EL (cell line): ENCODE measurements at places on chromosomes 12 and 14.

DNA sequence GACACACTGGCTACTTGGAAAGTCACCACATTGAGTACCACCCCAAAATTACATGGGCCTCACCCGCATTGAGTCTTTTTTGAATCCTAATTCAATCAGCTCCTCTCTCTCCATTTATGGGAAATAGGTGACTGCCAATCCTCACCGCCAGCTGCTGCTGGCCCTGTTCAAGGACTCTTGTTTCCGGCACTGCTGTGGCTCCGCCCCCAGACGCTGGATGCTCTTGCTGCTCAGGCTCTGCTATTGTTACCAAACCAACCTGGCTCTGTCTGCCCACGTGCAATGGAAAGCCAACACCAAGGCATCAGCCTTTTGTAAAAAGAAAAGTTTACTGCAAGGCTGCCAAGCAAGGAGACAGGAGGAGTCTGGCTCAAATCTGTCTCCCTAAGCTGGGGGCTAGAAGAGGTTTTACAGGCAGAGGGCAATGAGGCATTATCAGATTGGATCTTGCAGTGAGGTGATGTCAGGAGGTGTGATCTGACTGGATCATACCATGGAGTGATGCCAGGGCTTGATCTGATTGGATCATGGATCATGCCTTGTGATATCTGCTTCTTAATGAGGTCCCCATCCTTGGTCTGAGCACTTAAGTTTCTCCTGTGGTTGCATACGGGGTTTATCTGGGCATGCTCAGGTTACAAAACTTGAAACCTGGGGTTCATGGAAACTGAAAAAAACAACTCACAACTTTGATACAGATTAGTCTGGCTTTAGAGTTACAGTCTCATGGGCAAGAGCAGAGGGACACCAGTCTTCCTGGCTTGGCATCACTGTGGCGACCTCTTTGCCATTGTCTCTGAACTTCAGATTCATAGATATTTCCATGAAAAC is 117.1 kb upstream of the SLC35F4 start:
- DNase-seq, result no peak

DNA sequence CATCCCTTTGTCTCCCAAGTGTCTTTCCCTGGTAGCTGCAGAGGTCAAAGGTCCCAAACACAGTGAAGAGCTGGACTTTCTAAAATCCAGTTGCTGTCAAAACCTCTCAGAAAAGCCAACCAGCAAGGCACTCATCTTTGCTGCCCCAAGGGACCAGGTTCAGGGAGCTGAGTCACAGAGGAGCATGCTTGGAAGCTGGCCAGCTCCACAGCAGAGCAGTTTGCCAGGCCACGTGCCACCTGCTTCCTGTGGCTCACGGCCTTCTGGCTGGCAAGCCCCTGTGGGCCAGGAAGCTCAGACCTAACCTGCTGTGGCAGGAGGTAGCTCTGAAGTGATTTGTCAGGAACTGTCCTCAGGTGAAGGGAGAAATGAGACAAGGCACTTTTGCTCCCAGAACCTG is 3.6 kb downstream of the ISCU start:
- DNase-seq, result peak; percentile 85

- DNase-seq, result no peak
Measured at GRCh38 chr12:127414636-127415035, 852.3 kb upstream of the TMEM132C start.

GRCh38 chr12:31853520-31853919 is 105.7 kb upstream of the RESF1 start:
- DNase-seq, result no peak

DNA sequence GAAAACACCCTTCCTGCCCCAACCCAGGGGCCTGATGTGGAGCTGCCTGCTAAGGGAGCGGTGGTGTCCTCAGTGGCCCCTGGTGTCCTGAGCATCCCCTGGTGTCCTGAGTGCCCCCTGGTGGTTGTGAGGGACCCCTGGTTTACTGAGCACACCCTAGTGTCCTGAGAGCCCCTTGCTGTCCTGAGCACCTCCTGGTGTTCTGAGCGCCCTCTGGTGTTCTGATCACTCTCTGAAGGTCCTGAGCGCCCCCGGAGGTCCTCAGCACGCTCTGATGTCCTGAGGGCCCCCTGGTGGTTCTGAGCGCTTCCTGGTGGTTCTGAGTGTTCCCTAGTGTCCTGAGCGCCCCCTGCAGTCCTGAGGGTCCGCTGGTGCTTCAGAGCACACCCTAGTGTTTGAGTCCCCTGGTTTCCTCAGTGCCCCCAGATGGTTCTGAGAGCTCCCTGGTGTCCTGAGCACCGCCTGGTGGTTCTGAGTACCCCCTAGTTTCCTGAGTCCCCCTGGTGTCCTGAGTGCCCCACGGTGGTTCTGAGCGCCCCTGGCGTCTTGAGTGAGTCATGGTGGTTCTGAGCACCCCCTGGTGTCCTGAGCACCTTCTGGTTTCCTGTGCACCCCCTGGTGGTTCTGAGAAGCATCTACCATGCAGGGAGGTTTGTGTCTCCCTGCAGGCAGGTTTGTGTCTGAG is 1004.2 kb downstream of the TMEM121 start:
- no peak for DNase-seq

GRCh38 chr12:114916541-114916940 is 232.6 kb upstream of the TBX3 start:
- peak; percentile 72 for DNase-seq

- peak; percentile 44 for DNase-seq
Measured at GRCh38 chr12:99810718-99811593, 163.4 kb downstream of the GARIN6 start.

- no peak for DNase-seq
Measured at GRCh38 chr12:86950444-86950843, 694.3 kb upstream of the MGAT4C start.

DNA sequence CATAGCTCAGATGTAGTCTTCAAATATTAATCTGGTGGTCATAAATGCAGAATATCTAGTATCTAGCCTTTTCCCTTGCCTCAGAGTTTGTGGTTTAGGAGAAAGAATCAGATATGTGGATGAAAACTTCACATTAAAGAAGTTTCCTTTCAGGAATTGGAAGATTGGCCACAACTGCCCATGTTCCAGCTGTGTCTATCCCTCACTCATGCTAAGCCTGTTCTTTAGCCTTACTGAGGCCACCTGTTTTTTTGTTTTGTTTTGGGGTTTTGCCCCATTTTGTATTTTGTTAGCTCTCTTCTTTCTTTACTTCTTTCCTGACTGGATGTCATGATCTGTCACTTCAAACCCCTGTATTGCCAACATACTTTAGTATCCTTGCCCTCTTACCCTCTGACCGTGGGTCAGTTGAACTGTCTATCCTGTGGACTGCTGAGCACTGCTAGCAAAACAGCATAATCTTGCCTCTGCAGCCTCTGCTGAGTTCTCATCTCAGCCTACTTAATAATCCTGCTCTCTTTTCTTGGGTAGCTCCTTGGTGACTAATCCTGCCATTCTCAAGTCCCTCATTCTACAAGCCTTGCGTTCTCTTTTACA is 22.0 kb upstream of the CCT2 start:
- DNase-seq, result no peak

DNA sequence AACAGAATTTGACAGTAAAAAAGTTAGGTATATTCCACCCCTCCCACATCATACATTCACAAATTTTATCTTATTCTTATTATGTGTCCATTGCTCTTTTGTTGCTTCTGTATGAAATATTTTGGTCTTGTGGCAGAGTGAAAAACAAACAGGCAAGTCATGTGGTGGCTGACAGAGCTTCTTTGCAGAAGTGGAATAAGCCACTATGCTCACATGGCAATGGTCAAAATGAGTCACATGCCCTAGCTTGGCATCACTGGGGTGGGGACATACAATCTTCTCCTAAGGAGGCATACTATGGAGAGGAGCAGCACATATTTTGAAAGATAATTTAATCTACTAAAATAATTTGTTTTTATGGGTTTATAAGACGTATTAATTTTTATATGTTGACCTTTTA is 27.7 kb upstream of the CMA1 start:
- DNase-seq, result no peak

GRCh38 chr12:114263056-114263805 is 142.7 kb downstream of the TBX5 start:
- DNase-seq, result no peak

DNA sequence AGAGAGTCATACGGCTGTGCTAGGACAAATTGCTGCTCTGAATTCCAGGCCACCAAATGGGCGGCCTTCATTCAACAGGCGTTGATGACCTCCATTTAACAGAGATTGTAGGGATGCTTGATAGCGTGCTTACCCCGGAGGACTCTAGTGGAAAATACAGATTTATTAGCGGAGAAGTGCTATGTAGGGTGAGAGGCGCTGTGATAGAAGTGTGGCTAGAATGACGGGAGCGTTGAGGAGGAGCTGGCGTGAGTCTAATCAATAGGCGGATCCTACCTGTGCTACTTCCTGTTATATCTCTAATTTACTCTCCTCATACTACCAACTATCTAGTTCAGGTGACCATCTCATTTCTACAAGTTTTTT is 668 bp downstream of the MRPS35 start:
- DNase-seq, result peak; percentile 23

- no peak for DNase-seq
Measured at GRCh38 chr14:102918438-102918837, 4.0 kb upstream of the AMN start.

- DNase-seq, result no peak
Measured at GRCh38 chr14:57998766-57999165, 132.9 kb upstream of the SLC35F4 start.
